ENCODE measurements at places on chromosomes 7 and 10. TPM values are rescaled to one million over a fixed set of nuclear protein-coding genes. Genes with fewer than 3 reads are reported as not detected.

NUTM2B gene
- total RNA-seq: 0.75 TPM

CELF2 gene
- 37.2 TPM for total RNA-seq

PKD2L1 gene
- total RNA-seq: 0.04 TPM

FRMD4A gene
- 29.1 TPM for total RNA-seq

TRIL gene
- total RNA-seq: 16.9 TPM

TLX1 gene
- total RNA-seq: not detected

SVOPL gene
- total RNA-seq: not detected

ADAM8 gene
- total RNA-seq: 1.4 TPM

TMEM213 gene
- total RNA-seq: not detected

SLC26A4 gene
- total RNA-seq: 0.75 TPM

CPA2 gene
- total RNA-seq: 0.44 TPM

HOXA10 gene
- 21.2 TPM for total RNA-seq

SPACDR gene
- total RNA-seq: 1.2 TPM

MINPP1 gene
- total RNA-seq: 12.1 TPM

SYCE1 gene
- total RNA-seq: 0.13 TPM
